ENCODE measurements at places on chromosomes 11 and 22. TPM values are rescaled to one million over a fixed set of nuclear protein-coding genes. Genes with fewer than 3 reads are reported as not detected.
A peak's percentile ranks its signal among the peaks of the same experiment; 100 is the strongest.

DNA sequence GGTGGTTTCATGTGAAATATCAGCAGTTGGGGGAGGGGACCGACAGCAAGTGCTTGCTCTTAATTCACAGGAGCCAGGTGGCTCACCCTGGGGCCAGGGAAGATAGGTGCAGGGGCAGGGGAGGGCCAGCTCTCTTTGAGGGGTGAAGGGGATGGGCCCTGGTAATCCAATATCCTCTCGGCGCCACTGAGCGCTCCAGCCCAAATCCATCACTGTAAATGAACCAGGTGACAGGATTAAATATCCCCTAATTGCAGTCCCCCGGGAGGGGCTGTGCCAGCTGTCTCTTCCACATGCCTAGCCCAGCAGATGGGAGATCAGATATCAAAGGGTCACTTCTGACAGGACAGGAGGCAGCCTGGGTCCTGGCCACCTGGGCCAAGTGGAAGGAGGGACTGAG lies 531.8 kb upstream of the CADM1 start:
- no peak overlapping the region for H3K4me3 ChIP-seq
- no peak overlapping the region for H3K27ac ChIP-seq
- DNase-seq = no peak
- H3K36me3 ChIP-seq = no peaks in the 10 kb centered on the region
- H3K27me3 ChIP-seq = no peaks in the 10 kb centered on the region

The ZBTB3 gene
- total RNA-seq = 12.5 TPM

- H3K27ac ChIP-seq = no peak overlapping the region
- H3K4me1 ChIP-seq = peaks cover 12% of the 10 kb centered on the region
- H3K36me3 ChIP-seq = no peaks in the 10 kb centered on the region
- no peak for DNase-seq
- H3K4me3 ChIP-seq = no peak overlapping the region
These were observed 489.7 kb downstream of the MIAT start for GRCh38 chr22:27146866-27147633.

- H3K4me1 ChIP-seq = peaks cover 48% of the 10 kb centered on the region
- H3K4me3 ChIP-seq = no peak overlapping the region
- H3K27ac ChIP-seq = no peak overlapping the region
- H3K36me3 ChIP-seq = no peaks in the 10 kb centered on the region
These were observed 37.4 kb downstream of the PACSIN2 start for GRCh38 chr22:42977569-42977968.

DNA sequence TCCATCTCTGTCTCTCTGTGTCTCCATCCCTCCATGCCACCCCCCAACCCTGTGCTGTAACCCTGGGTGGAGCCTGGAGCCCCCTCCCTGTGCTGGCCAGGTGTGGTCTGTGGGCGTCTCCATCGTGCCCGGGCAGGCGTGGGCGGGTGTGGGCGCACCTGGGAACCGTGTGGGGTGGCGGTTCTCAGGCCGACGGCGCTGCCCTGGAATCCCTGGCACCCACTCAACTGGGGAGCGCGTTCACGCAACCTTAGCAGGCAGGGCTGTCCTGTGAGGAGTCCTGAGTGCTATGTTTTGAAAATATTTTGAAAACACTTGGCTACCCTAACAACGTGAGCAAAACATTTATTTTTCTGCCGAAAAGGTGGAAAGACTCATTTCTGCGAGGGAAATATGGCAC lies 4.7 kb downstream of the TNNT3 start:
- H3K4me1 ChIP-seq = no peaks in the 10 kb centered on the region
- DNase-seq = no peak
- no peaks in the 10 kb centered on the region for H3K36me3 ChIP-seq
- H3K4me3 ChIP-seq = no peak overlapping the region

The OR5B21 gene
- total RNA-seq = not detected

- H3K27me3 ChIP-seq = no peaks in the 10 kb centered on the region
- H3K27ac ChIP-seq = no peak overlapping the region
- H3K4me3 ChIP-seq = peak overlapping the region; percentile 39
- DNase-seq = no peak
These were observed 755.8 kb downstream of the NTM start for GRCh38 chr11:132125988-132126871.

- H3K4me3 ChIP-seq = no peak overlapping the region
- no peak for DNase-seq
- no peak overlapping the region for H3K27ac ChIP-seq
- no peaks in the 10 kb centered on the region for H3K27me3 ChIP-seq
These were observed 24.7 kb upstream of the SOX6 start for GRCh38 chr11:16380941-16381568.

GRCh38 chr11:728901-729491 lies 18.3 kb upstream of the TALDO1 start:
- no peak for DNase-seq
- H3K4me1 ChIP-seq = peaks cover 18% of the 10 kb centered on the region
- peaks cover 8% of the 10 kb centered on the region for H3K27me3 ChIP-seq
- H3K36me3 ChIP-seq = no peaks in the 10 kb centered on the region
- H3K27ac ChIP-seq = no peak overlapping the region

DNA sequence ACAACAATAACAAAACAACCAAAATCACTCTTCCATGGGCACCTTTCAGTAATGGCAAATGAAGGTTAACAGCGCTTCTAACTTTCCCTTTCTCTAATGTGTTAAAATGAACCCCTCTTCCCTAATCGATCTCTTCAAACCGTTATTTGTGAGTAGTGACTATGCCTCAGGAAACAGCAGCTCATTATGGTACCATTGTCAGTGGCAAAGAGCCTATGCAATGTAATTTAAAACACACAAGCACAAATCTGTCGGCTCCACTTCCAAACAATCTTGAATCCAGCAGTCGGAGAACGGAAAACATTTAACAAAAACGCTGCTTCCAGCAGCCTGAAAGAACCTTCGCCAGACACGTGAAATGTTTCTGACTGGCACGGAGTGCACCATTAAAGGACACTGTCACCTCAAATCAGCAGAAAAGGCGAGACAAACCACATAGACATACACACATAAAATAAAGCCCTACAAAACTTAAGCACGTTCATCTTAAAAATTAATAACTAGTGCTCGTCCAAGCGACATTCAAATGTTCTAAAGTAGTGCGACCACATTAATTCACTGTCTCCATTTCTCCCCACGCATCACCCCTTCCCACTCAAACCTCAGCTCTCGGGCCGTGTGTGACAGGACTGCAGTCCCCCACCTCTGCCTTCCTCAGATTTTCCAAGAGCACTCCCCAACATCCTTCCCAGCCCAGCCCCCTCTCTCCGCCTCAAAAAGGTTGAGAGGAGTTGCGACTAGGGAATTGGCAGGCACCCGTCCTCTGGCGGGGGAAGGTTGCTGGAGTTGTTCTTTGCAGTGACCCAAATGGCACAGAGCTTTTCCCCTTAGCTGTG lies 748 bp downstream of the RAB30 start:
- DNase-seq = peak; percentile 71
- peaks cover 40% of the 10 kb centered on the region for H3K4me1 ChIP-seq
- peaks cover 8% of the 10 kb centered on the region for H3K36me3 ChIP-seq
- H3K27me3 ChIP-seq = no peaks in the 10 kb centered on the region
- H3K4me3 ChIP-seq = peak overlapping the region; percentile 81
- H3K27ac ChIP-seq = peak overlapping the region; percentile 93

The JAML gene
- 87.9 TPM for total RNA-seq

DNA sequence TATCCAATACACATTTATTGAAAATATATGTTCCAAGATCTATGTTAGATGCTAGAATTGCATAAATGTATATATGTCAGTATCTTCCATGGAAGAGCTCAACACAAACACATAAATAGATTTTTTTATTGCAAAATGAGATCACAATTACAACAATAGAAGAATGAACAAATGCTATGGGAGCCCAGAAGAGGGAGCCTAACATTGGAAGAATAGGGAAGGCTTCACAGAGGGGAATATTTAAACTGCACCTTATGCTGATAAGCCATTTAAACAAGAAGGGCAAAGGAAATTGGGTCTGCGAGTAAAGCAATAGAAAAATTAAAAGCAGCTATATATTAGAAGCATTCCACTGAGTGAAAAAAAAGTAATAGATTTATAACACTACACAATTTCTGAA lies 96.1 kb upstream of the LRRC55 start:
- no peak for DNase-seq
- H3K36me3 ChIP-seq = no peaks in the 10 kb centered on the region
- no peak overlapping the region for H3K4me3 ChIP-seq
- H3K4me1 ChIP-seq = no peaks in the 10 kb centered on the region

GRCh38 chr11:130769782-130770535 lies 146.3 kb downstream of the SNX19 start:
- H3K4me3 ChIP-seq = no peak overlapping the region
- DNase-seq = no peak
- H3K4me1 ChIP-seq = no peaks in the 10 kb centered on the region
- H3K27me3 ChIP-seq = no peaks in the 10 kb centered on the region

- H3K4me3 ChIP-seq = no peak overlapping the region
- H3K27me3 ChIP-seq = no peaks in the 10 kb centered on the region
- no peaks in the 10 kb centered on the region for H3K4me1 ChIP-seq
- no peak overlapping the region for H3K27ac ChIP-seq
These were observed 75.9 kb downstream of the CADM1 start for GRCh38 chr11:115428306-115428705.

The OR52H1 gene
- total RNA-seq = 0.90 TPM

GRCh38 chr11:92626624-92627023 lies 342.8 kb upstream of the MTNR1B start:
- DNase-seq = no peak
- no peak overlapping the region for H3K4me3 ChIP-seq
- H3K4me1 ChIP-seq = no peaks in the 10 kb centered on the region
- no peak overlapping the region for H3K27ac ChIP-seq
- H3K27me3 ChIP-seq = no peaks in the 10 kb centered on the region

GRCh38 chr22:41620589-41621098 lies at the start of gene DESI1:
Gene DESI1, minus strand, starts transcription at chr22:41621043. Its CDS starts 204 bp downstream, at chr22:41620839.
- H3K4me1 ChIP-seq = peaks cover 36% of the 10 kb centered on the region
- H3K36me3 ChIP-seq = peaks cover 34% of the 10 kb centered on the region
- H3K4me3 ChIP-seq = peak within 1 kb of the TSS; percentile 90
- no peak for DNase-seq
- no peaks in the 10 kb centered on the region for H3K27me3 ChIP-seq

DNA sequence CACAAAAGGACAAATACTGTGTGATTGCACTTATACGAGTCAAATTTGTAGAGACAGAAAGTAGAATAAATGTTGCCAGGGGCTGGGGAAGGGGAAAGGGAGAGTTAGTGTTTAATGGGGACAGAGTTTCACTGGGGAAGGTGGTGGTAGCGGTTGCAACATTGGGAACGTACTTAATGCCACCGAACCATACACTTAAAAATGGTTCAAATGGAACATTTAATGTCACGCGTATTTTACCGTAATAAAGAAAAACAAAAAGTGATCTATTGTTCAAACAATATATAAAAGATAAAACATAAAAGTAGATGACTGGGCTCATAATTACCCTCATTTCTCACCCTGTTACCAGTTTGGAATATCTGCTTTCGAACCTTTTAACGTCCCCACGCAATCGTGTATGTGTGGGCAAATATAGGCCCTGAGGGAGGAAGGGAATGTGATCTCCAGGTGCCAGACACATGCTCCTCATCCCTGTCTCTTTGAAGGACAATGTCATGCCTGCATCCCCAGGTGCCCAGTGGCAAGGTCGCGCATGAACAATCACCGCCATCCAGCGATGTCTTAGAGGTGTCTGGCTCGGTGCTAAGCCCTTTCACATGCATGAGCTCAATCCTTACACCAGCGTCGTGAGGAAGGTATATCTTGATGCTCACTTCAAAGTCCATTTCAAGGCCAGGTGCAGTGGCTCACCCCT lies 35.3 kb downstream of the LIF start:
- H3K4me3 ChIP-seq = no peak overlapping the region
- DNase-seq = peak; percentile 33
- H3K4me1 ChIP-seq = peaks cover 44% of the 10 kb centered on the region

- H3K4me1 ChIP-seq = no peaks in the 10 kb centered on the region
- no peak overlapping the region for H3K27ac ChIP-seq
- peaks cover 9% of the 10 kb centered on the region for H3K27me3 ChIP-seq
- no peak overlapping the region for H3K4me3 ChIP-seq
- no peaks in the 10 kb centered on the region for H3K36me3 ChIP-seq
- no peak for DNase-seq
These were observed 308.4 kb downstream of the NTM start for GRCh38 chr11:131678658-131679340.

DNA sequence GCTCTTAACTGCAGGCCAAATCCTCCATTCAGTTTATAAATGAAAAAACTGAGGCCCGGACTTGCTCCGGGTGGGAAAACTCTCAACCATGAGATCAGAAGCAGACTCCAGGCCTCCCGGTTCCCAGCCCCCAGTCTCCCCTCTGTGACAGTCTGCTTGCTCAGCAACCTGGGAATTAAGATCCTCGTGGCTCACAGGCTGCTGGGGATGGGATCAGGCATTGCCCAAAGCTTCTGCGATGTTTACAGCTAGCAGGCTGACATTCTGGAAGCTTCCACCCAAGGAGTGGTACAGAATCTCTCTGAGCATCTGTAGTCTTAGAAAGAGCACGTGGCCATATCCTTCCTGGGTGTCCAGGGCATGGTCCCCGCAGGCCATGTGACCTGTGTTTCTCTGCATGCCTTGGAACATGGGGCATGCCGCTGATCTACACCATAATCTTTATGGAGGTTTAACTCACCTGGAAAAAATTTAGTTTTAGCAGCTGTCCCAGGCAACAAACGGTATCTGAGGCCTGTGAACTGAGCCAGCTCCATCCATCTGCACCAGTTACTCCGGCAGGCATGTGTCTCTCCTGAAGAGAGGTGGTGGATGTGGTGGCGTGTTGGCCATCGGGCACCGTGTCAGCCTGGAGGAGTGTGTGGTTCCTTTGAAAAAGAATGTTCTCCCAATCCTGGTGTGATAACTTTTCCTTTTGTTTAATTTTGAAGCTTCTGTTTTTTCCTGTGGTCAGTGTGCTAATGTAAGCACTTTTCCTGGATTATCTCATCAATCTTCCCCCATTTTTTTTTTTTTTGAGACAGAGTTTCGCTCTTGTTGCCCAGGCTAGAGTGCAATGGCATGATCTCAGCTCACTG lies 7.9 kb downstream of the FBLN1 start:
- peaks cover 5% of the 10 kb centered on the region for H3K4me1 ChIP-seq
- no peak overlapping the region for H3K4me3 ChIP-seq
- no peaks in the 10 kb centered on the region for H3K36me3 ChIP-seq
- peaks cover 20% of the 10 kb centered on the region for H3K27me3 ChIP-seq

The KCNJ4 gene
- not detected for total RNA-seq

GRCh38 chr11:130652671-130653335 lies 204.4 kb downstream of the ADAMTS15 start:
- H3K36me3 ChIP-seq = no peaks in the 10 kb centered on the region
- no peak overlapping the region for H3K4me3 ChIP-seq
- peaks cover 38% of the 10 kb centered on the region for H3K4me1 ChIP-seq

DNA sequence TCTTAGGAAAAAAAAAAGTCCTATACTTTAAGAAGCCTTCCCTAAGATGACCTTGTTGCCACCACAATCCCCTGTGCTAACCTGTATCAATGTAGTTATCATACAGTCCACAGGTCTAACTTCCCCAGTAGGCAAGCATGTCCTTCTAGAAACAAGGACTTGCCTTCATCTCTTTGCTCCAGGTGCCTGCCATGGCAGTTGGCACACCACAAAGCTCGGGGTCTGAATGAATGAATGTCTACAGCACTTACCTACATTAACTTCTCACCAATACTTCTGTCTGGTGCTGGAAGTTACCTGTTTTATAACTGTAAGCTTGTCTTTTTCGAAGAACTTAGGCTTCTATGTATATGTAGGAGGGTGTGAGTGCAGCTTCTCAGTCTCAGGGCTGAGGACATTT lies 23.4 kb downstream of the CLPB start:
- H3K4me3 ChIP-seq = no peak overlapping the region
- H3K27ac ChIP-seq = no peak overlapping the region
- no peaks in the 10 kb centered on the region for H3K27me3 ChIP-seq
- H3K4me1 ChIP-seq = peaks cover 21% of the 10 kb centered on the region
- DNase-seq = no peak
- H3K36me3 ChIP-seq = no peaks in the 10 kb centered on the region

GRCh38 chr11:11243590-11244469 lies 109.2 kb downstream of the CSNK2A3 start:
- peaks cover 11% of the 10 kb centered on the region for H3K4me1 ChIP-seq
- H3K27ac ChIP-seq = no peak overlapping the region
- no peaks in the 10 kb centered on the region for H3K27me3 ChIP-seq
- DNase-seq = no peak
- no peaks in the 10 kb centered on the region for H3K36me3 ChIP-seq
- no peak overlapping the region for H3K4me3 ChIP-seq

The BTG4 gene
- not detected for total RNA-seq

All from upper lobe of right lung (tissue), 1 donor.